ENCODE measurements at places on chromosomes 12 and 14. TPM values are rescaled to one million over a fixed set of nuclear protein-coding genes. Genes with fewer than 3 reads are reported as not detected.

NDUFA12 gene
- total RNA-seq, result 379 TPM

- no peak for DNase-seq
Observed at GRCh38 chr12:13147688-13148484, 44.4 kb upstream of the GSG1 start.

GRCh38 chr14:69769623-69770022 is 2.7 kb downstream of the SRSF5 start:
- no peak for DNase-seq

SERPINA6 gene
- total RNA-seq, result not detected

PIANP gene
- 0.27 TPM for total RNA-seq

- no peak for DNase-seq
Observed at GRCh38 chr12:89156340-89156739, 196.0 kb downstream of the DUSP6 start.

MANSC1 gene
- total RNA-seq, result 8.5 TPM

DNA sequence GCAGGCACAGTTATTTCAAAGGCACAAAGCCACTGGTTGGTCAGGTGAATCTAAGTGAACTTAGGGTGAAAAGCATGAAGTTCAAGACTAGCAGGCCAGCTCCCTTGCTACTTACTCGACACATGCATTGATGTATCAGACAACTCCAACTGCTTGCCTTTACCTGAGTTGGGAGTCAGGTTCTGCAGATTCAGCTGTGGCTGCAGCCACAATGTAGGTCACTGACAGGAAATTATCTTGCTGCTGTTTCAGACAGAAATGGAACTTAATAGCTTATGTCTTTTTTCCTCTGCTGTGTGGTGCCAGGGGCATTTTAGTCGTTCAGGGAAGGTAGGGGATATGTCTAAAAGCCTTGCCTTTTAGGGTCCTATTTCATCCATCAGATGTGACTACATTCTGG is 125.6 kb upstream of the RPH3A start:
- DNase-seq, result no peak

PPP4R4 gene
- total RNA-seq, result 0.16 TPM
